ENCODE measurements at places on chromosomes 3 and 15. TPM values are rescaled to one million over a fixed set of nuclear protein-coding genes. Genes with fewer than 3 reads are reported as not detected.
A peak's percentile ranks its signal among the peaks of the same experiment; 100 is the strongest.

- peak; percentile 64 for DNase-seq
Observed at GRCh38 chr3:171860830-171861535, 17.8 kb downstream of the TMEM212 start.

GRCh38 chr15:88454867-88455810 lies 12.0 kb downstream of the MRPL46 start:
- DNase-seq = peak; percentile 69

DNA sequence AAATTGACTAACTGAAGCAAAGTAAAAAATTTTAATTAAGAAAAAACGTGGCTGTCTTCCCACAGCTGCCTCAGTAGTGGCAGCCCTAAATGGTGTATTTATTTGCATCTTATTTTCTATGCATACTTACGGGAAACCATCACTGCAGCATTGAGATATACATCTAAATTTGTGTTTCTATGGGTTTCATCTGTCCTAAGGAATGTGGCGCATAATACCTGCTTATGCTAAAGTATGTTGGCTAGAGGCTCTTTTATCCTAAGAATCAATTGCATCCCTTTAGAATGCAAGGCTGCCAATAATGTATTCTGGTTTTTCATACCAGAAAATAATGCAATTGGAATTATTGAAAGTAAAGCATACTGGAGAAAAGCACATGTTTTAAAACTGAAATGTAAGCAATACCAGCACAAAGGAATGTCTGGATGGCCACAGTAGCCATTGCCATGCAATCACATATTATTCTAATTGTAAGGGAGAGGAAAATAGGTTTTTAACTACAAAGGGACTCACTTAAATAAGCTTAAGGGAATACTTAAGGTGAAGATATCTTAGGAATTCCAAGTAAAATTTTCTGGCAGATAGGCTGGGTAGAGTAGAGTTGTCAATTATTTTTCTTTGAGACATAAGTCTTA lies 834.5 kb upstream of the NECTIN3 start:
- no peak for DNase-seq

Gene STRIT1
- total RNA-seq = not detected

DNA sequence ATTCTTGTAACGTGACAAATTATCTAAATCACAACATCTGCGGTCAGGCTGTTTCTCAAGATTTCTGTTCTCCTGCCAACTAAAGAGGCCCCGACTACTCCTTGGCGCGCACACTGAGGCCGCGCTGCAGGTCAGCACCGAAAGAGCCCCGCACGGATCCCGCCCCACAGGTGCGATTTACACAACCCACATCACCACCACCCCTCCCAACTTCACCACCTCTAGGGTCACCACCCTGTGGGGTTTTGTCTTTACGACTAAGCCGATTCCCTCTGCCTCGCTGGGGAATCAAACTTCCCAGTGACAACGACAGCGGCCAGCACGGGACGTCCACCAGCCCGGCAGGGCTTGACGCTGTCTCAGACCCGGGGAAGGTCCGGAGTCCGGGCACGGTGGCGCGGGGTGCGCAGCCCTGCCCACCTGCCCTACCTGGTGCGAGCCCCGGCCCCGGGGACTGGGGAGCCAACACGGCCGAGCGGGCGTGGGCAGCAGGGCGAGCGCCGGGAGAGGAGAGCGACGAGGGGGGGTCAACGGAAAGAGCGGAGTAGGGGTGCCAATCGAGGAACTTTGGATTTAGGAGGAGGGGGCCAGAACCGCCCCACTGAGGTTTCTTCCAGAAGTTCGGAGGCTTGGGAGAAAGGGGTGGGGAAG lies 764 bp downstream of the UACA start:
- peak; percentile 75 for DNase-seq

Measured in IMR-90 (cell line).